ENCODE measurements at places on chromosomes 2 and 18. TPM values are rescaled to one million over a fixed set of nuclear protein-coding genes. Genes with fewer than 3 reads are reported as not detected.

The POLR1B gene
- 10.6 TPM for total RNA-seq

The ZNF2 gene
- total RNA-seq: 0.99 TPM

The TCF4 gene
- total RNA-seq: 34.0 TPM

The LRRC30 gene
- not detected for total RNA-seq

The DNAJC27 gene
- total RNA-seq: 11.4 TPM

The RBM45 gene
- total RNA-seq: 12.7 TPM

The DAPL1 gene
- total RNA-seq: 9.9 TPM

The UGT1A8 gene
- total RNA-seq: not detected

The TCF23 gene
- total RNA-seq: 0.66 TPM

The COL4A3 gene
- total RNA-seq: 1.6 TPM

The NGEF gene
- 4.9 TPM for total RNA-seq

The GKN2 gene
- total RNA-seq: not detected

The CHST10 gene
- total RNA-seq: 13.0 TPM

The SULT1C2 gene
- 25.7 TPM for total RNA-seq

The CPO gene
- not detected for total RNA-seq

The RPRD1A gene
- total RNA-seq: 36.3 TPM

The CCDC68 gene
- 5.3 TPM for total RNA-seq

The TMEM178A gene
- total RNA-seq: 7.8 TPM

The KLHL41 gene
- 1.3 TPM for total RNA-seq

The CASP10 gene
- 6.0 TPM for total RNA-seq

The LYG1 gene
- total RNA-seq: not detected

The ASPRV1 gene
- total RNA-seq: 0.33 TPM

The NPHP1 gene
- total RNA-seq: 1.3 TPM

The DSC2 gene
- total RNA-seq: 8.9 TPM

The SLC8A1 gene
- total RNA-seq: 0.66 TPM

The PDCD1 gene
- total RNA-seq: 0.99 TPM

The GALNT5 gene
- total RNA-seq: not detected

The NEU2 gene
- not detected for total RNA-seq

The FBXO48 gene
- total RNA-seq: 3.0 TPM

The SLC19A3 gene
- 11.7 TPM for total RNA-seq

The CLEC4F gene
- 3.3 TPM for total RNA-seq

The ANKRD53 gene
- total RNA-seq: 10.2 TPM

The AQP12A gene
- 29.6 TPM for total RNA-seq

The AKAIN1 gene
- not detected for total RNA-seq

The EDAR gene
- total RNA-seq: not detected

The ABCB11 gene
- 0.33 TPM for total RNA-seq

The ID2 gene
- total RNA-seq: 157 TPM

The PDE1A gene
- 4.0 TPM for total RNA-seq

The TMEM169 gene
- total RNA-seq: not detected

The PPP1R1C gene
- not detected for total RNA-seq

The SERPINB3 gene
- not detected for total RNA-seq

The RAB27B gene
- total RNA-seq: 0.66 TPM

The C2orf78 gene
- total RNA-seq: not detected

The MOB4 gene
- 16.1 TPM for total RNA-seq

The TFPI gene
- total RNA-seq: 54.2 TPM

The COLEC11 gene
- total RNA-seq: 11.5 TPM

The FNDC4 gene
- total RNA-seq: 20.8 TPM

The KCNJ3 gene
- 0.78 TPM for total RNA-seq

The BARD1 gene
- total RNA-seq: 4.4 TPM

The POMC gene
- total RNA-seq: 92.0 TPM

The TLX2 gene
- total RNA-seq: not detected

The HOXD12 gene
- not detected for total RNA-seq

The FTCDNL1 gene
- 2.6 TPM for total RNA-seq
